ENCODE measurements at places on chromosomes 12 and 14.

GRCh38 chr14:94571950-94572349 is 9.3 kb upstream of the SERPINA5 start:
- no peak for DNase-seq

DNA sequence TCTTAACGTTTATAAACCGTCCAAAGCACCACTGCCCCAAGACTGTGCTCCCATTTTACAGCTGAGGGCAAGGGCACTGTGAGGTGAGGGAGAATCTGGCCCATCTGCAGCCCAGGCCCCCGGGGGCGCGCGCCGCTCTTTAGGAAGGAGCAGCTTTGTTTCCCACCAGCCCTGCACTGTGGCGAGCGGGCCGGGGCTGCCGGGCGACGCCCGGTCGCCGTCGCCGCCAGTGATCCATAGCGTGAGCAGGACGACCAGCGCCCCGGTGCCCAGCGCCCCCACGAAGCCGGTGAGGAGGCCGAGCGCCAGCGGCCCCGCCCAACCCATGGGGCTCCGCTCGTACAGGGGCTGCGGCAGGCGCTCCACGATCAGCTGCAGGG is 34.6 kb downstream of the FIGNL2 start:
- no peak for DNase-seq

DNA sequence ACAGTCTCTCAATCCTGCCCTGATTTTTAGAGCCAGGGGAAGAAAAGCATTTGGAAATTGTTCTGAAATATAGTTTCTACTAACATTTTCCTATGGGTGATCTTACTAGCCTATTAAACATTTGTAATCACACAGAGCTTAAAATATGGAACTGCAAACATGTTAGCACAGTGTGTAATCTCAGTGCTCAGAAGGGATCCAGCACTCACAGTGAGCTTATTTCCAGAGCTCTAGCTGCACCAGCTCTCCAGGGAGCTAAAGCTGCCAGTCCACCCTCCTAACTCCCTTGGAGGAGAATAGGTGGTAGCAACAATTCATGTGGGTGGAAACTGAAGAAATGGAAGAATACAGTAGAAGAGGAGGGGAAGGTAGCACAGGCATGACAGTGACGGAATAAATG is 64.9 kb upstream of the SYT1 start:
- DNase-seq = no peak

DNA sequence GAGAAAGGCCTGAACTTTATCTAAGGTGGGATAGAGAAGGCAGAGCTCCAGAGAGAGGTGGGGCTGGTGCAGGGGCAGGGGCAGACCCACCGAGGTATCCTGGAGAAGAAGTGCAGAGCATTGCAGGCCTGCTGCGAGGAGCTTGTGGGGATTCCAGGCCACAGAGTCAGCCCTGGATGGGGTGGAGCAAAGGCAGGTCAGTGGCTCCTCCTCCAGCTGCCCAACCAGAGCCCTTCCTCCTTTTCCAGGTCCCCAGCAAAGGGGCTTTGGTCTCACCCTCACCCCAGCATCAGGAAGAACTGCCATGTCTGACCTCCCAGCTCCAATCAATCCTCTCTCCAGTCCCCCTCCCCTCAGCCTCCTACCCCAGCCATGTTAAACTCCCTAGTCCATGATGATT is 19.8 kb upstream of the ZNF740 start:
- no peak for DNase-seq

DNA sequence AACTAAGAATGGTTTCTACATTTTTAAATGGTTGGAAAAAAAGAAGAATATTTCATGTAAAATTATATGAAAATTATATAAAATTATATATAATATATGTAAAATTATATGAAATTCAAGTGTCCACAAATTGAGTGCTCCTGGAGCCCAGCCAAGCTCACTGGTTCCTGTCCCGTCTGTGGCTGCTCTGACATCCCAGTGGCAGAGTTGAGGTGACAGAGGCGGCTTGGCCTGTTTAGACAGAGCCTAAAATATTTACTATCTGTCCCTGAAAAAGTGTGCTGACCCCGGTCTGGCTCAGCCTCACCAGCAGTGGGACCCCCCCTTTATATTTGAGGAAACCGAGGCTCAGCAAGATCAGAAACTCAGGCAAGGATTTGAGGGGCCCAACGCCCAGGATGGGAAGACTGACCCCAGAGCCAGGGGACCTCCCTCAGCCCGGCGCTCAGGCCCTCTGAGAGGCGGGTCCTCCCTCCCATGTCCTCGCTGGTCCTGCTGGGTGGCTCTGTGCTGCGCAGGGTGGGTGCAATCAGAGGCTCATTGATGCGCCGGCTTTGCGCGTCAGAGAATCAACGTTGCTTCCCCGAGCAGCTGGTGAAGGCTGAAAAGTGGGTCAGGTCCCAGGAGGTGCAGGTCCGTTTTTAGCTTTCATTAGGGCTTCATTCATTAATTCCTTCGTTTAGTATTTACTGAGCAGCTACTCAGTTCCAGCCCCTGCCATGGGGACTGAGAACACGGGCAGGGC is 21.5 kb upstream of the BEGAIN start:
- no peak for DNase-seq

DNA sequence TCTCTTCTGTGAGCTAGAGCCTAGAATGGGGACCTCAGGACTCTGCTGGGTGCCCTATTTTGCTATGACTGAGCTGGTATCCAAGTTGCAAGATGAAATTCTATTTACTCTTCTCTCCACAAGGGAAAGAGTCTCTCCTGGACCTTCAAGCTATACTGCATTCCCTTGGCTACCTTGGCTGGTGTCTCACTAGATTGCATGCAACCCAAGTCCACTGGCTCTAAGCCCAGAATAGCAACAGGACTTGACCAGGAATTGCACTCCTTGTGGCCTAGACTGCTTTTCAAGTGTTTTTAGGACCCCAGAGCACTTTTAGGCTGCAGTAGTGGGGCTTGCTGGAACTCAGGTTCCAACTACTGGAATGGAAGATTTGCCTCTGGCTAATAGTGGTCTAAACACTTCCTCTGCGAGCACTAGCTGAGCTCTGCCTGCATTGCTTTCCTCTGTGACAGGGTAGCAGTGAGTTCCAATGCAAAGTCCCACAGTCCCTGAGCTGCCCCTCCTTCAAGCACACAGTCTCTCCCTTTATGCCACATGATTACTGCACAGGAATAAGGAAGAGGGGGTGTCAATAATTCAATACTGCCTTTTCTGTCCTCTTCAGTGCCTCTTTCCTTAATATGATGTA is 1009.1 kb upstream of the FLRT2 start:
- DNase-seq = no peak

DNA sequence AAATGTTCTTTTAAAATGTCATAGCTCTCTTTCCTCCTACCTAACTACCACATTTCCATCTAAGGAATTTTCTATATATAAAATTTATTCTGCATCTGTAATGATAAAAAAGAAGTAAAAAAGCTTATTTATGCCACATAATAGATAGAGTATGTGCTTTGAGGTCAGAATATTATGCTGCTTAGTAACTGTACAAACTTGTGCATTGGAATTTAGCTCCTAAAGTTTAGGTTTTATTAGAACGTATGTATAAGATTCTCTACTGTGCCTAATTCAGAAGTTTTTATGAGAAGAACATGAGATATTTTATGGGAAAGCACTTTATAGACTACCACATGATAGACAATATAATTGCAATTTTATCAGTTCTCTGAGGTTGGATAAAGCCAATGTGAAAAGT is 384.6 kb downstream of the SLC16A7 start:
- DNase-seq = no peak

DNA sequence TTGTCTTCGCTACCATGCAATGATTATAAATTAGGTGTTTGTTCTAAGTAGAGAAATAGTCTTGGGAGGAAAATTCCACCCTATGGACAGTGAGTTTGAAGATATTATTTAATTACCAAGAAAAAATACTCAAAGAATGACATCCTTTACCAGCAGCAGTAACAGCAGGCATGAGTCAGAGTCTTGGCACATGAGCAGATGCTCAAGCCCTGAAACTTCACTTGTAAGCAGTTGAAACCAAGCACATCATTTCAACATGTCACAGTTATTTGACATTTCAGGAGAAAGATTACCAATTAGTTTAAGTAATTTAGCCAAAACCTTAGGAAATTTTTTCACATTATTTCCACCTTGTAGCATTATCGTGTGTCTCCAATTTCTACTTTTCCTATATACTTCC is 99.2 kb downstream of the C12orf50 start:
- peak; percentile 38 for DNase-seq

DNA sequence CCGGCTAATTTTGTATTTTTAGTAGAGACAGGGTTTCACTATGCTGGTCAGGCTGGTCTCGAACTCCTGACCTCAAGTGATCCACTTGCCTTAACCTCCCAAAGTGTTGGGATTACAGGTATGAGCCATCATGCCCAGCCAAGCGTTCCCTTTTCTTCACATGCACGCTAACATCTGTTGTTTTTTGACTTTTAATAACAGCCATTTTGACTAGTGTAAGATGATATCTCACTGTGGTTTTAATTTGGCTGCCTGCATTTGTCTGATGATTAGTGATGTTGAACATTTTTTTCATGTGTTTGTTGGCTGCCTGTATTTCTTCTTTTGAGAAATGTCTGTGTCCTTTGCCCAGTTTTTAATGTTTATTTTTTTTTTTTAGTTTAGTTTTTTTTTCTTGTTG is 10.2 kb upstream of the YARS2 start:
- no peak for DNase-seq

- no peak for DNase-seq
These were observed 66.2 kb upstream of the SLC38A2 start for GRCh38 chr12:46438719-46439319.

DNA sequence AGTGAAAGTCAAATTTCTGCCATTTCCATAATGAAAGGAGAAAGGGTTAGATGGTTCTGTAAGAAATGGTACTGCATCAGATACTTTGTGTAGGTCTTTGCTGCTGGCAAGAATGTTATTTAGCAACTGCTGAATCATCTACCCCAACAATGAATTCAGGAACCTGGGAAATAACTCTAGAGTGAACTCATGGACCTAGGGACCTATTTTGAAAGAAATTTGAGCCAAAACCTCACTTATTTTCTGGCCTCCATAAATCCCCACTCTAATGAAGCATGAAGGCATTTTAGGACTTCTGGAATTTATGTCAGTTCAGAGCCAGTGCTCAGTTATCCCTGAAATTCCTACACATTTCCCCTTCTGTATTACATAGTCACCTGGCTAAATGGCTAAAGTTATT is 50.9 kb upstream of the CPNE8 start:
- DNase-seq = no peak

DNA sequence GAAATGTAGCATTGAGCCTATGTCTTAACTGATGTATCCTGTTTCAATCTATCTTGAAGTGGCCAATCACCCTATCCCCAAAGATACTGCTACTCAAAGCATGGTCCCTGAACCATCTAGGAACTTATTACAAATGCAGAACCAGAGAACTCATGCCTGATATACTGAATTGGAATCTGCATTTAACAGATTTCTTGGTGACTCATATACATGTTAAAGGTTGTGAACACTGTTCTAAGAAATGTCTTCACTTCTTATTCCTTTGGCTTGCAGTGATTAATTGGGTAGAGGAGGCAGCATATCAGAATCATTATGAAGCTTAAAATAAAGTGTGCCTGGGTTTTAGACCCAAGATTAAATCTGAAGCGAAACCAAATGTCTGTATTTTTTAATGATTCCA is 795.6 kb downstream of the DIO2 start:
- no peak for DNase-seq

- peak; percentile 46 for DNase-seq
These were observed 79.7 kb downstream of the SPTB start for GRCh38 chr14:64800000-64800399.

GRCh38 chr12:120962532-120963020 is 15.8 kb upstream of the HNF1A start:
- no peak for DNase-seq

GRCh38 chr14:49280566-49280965 is 305.6 kb downstream of the RPS29 start:
- no peak for DNase-seq

DNA sequence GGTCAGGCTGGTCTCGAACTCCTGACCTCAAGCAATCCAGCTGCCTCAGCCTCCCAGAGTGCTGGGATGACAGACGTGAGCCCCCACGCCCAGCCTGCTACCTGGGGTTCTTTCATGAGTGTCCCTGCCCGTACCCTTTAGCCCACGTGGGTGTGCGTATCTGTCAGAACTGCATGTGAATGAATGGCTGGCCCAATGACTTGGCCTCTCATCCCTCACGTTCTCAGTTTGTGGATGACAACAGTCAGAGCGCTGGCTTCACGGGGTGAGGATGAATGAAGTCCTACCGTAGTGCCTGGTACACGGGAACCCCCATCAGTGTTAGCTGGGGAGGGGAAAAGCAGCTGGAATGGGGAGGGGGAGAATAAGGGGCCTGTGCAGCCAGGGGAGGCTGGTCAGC is 16.1 kb upstream of the ZDHHC22 start:
- no peak for DNase-seq

GRCh38 chr14:102046337-102047278 is 40.2 kb downstream of the HSP90AA1 start:
- peak; percentile 58 for DNase-seq

GRCh38 chr12:68532204-68532886 is 78.4 kb upstream of the RAP1B start:
- DNase-seq = no peak

GRCh38 chr12:77160931-77161330 is 95.6 kb upstream of the E2F7 start:
- no peak for DNase-seq

DNA sequence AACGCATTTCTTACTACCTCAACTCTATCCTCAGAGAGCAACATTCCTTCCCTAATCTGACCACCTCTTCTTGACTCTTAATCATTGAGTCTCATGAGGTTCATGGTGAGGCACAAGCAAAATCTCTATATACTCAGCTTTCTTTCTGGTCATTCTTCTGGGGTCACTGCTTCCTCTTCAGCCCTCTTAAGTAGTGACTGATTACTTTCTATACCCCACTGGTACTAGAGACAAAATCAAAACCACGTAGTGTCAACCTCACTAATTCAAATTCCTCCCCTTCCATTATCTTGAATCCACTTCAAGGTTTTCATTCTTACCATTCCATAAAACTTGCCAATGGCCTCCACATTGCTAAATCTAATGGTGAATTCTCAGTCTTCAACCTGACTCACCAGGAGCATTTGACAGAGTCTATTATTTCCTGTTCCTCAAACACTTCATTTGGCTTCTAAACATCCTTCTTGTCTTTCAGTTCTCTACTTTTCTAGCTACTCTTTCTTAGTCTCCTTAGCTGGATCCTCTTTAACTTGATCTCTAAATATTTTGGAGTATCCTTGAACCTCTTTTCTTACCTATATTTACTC is 6.8 kb downstream of the WDHD1 start:
- DNase-seq = peak; percentile 20

Data from AG08396 (cell line).